ENCODE measurements at places on chromosomes 11 and 22. TPM values are rescaled to one million over a fixed set of nuclear protein-coding genes. Genes with fewer than 3 reads are reported as not detected.
A peak's percentile ranks its signal among the peaks of the same experiment; 100 is the strongest.

- DNase-seq = no peak
Measured at GRCh38 chr11:73235236-73235786, 17.2 kb downstream of the P2RY2 start.

DNA sequence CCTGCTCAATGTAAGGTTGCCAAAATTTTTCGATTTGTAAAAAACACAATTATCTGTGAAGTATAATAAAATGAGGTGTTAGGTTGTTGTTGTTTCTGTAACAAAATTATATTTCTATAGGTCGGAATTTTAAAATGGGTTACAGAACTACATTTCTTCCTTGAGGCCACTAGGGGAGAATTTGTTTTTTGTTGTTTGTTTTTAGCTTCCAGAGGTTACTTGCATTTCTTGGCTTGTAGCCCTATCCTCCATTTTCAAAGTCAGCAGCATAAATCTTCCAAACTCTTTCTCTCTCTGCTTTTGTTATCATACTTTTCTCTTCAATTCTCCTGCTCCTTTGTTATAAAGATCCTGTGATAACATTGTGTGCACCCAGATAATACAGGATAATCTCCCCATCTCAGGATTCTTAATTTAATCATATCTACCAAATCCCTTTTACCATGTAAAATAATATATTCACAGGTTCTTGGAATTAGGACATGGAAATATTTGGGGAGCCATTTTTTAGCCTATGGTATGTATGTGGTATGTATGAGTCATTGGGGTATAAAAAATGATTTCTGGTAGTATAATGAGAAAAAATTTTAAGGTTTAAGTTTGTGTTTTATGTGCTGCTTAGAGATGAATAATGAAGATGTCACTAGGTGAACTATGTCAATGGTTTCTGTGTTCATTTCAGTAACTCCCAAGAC, 9.4 kb upstream of the PATL1 start:
- DNase-seq = no peak

GRCh38 chr11:35523331-35523768, 2.1 kb downstream of the PAMR1 start:
- DNase-seq = no peak

DNA sequence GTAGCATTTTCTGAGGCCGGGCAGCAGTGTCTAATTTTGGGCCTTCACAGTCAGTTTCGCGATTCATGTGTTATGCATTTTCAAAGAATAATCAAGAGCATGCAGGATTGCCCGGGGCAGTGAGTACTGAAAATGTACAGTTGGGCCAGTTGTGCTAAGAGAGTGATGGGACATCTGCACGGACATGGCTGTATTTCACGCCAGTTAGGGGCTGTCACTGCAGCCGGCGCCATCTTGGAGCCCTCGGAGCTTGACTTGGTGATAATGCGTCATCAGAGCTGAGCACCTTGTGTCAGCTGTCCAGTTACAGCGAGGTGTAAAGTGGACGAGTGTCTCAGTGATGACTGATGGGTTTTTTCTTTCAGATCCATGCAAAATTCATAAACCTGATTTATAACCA, 188.9 kb downstream of the TBC1D22A start:
- DNase-seq = no peak

- DNase-seq = no peak
Measured at GRCh38 chr11:129443276-129443675, 67.6 kb downstream of the BARX2 start.

GRCh38 chr11:43979571-43980219, 37.3 kb downstream of the C11orf96 start:
- DNase-seq = no peak

GRCh38 chr11:68956142-68956541, 24.6 kb downstream of the MRGPRD start:
- no peak for DNase-seq

DNA sequence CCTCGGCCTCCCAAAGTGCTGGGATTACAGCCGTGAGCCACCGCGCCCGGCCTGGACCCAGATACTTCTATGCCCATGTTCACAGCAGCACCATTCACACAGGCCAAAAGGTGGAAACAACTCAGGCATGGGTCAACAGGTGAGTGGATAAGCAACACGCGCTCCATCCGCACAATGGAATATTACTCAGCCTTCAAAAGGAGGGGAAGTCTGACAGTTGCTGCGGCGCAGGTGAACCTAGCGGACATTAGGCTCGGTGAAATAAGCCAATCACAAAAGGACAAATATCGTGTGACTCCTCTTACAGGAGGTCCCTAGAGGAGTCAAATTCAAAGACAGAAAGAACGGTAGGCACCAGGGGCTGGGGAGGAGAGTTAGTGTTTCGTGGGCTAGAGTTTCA, 47.0 kb downstream of the TRMU start:
- no peak for DNase-seq

GRCh38 chr22:23112472-23113012, 29.2 kb downstream of the RSPH14 start:
- no peak for DNase-seq

DNA sequence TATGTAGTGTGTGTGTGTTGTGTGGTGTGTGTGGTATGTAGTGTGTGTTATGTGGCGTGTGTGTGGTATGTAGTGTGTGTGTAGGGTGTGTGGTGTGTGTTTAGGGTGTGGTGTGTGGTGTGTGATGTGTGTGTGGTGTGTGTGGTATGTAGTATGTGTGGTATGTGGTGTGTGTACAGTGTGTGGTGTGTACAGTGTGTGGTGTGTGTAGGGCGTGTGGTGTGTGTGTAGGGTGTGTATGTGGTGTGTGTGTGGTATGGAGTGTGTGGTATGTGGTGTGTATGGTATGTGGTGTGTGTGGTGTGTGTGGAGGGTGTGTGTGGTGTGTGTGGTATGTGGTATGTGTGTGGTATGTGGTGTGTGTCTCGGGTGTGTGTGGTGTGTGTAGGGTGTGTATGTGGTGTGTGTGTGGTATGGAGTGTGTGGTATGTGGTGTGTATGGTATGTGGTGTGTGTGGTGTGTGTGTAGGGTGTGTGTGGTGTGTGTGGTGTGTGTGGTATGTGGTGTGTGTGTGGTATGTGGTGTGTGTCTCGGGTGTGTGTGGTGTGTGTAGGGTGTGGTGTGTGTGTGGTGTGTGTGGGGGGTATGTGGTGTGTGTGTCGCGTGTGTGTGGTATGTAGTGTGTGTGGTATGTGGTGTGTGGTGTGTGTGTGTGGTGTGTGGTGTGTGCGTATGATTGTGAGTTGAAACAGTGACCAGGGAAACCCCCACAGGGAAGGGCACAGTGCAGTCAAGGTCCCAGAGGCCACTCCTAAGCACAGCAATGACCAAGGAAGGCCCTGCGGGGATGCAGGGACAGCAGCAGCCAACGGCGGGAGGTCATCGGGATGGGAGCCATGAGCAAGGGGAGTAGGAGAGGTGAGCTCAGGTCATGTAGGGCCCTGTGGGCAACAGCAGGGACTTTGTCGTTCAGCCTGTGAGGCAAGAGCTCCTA, 2.9 kb upstream of the PPP6R2 start:
- DNase-seq = no peak

GRCh38 chr11:60872961-60873524, 5.7 kb downstream of the ZP1 start:
- peak; percentile 76 for DNase-seq

- no peak for DNase-seq
Measured at GRCh38 chr22:35996596-35996995, 32.0 kb downstream of the RBFOX2 start.

GRCh38 chr11:2521081-2521732, 76.4 kb downstream of the KCNQ1 start:
- peak; percentile 58 for DNase-seq

- DNase-seq = no peak
Measured at GRCh38 chr22:37402184-37402506, 25.1 kb downstream of the ELFN2 start.

The OVOL1 gene
- not detected for total RNA-seq

The OR51V1 gene
- total RNA-seq = not detected

The KCNQ1OT1 gene
- 1.8 TPM for total RNA-seq

The MYRF gene
- total RNA-seq = 3.1 TPM

The P2RY2 gene
- total RNA-seq = 0.74 TPM

The MMP27 gene
- 0.32 TPM for total RNA-seq

The ALKBH3 gene
- total RNA-seq = 24.8 TPM

Data from posterior vena cava (tissue), 2 donors.